ENCODE measurements at places on chromosomes 12 and 14.

DNA sequence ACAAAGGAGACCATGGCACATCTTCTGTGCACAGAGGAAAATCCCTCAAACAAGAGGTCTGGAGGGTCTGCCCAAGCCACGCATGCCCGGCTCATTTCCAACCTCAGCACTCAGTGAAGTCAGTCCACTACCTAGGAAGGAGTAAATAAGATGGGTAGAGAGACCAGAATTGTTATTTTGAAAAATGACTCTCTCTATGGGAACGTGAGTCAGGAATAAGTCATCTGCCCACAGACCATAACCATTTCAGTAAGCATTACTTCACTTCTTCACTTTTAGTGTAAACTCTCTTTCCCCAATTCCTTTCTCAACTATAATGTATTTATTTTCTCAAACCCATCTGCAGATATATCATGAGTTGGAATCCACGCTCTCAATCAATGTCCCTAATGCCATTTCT is 1039.9 kb upstream of the USP15 start:
- no peak for DNase-seq

DNA sequence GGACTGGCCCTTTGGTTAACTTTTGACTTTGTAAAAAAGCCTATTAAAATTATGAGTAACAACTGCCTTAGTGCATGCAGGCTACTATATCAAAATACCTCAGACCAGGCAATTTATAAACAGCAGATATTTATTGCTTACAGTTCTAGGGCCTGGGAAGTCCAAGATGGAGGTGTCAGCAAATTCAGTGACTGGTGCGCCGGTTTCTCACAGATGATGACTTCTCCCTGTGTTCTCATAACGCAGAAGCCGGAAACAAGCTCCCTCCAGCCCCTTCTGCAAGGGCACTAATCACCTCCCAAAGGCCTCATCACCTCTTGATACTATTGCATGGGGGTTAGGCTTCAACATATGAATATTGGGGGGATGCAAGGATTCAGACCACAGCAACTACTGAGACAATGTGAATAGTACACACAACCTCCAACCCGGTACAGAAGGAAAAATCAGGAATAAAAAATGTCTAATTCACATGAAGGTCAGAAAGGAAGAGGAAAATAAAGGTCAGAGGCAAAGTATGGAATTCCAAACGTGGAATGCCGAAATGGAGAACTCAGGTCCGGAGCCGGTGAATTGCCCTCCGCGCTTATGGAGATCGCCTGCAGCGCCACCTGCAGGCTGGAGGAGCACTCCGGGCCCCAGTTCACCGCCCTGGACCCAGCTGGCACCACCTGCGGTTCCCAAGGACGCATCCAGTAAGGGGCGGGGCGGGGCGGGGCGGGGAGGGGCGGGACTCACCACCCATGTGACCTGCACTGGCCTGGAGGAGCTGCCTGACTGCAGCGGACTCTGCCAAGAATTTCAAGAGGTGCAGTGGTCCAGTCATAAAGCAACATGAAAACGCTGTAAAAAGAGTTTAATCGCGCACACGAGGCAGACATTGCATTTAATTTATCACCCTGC is 203.4 kb downstream of the KIF26A start:
- no peak for DNase-seq

DNA sequence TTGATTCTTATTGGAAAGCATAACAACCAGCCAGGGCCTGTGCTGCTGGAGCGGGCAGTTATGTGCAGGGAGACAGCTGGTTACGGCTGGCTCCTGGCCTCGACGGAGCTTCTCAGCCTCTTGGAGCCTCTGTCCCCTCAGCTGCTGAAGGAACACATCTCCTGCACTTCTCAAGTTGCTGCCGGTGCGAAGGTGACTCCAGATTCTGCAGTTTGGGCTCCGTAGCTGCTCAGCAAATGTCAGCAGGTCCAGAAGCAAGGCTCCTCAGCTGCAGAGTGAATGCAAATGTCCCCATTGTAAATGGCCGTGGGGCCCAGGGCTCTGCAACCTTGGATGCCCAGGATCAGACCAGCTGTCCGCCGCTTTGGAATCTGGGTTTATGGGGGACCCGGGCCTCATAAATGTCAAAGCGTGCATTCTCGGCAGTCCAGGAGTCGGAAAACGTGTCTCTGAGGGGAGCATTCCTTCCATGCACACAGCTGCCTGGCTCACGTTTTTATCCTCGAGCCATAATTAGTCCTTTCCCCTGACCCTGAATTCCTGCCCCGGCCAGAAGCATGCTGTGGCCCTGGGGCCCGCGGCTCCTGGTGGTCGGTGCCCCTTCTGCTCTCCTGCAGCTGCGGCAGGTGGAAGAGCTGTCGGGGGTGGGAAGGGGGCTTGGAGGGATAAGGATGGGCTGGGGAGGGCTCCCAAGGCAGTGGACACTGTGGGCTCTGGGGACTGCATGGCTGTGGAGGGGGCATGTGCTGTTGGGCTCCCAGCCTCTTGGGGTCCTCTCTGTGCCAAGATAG is 106.0 kb downstream of the KIF26A start:
- DNase-seq, result no peak

DNA sequence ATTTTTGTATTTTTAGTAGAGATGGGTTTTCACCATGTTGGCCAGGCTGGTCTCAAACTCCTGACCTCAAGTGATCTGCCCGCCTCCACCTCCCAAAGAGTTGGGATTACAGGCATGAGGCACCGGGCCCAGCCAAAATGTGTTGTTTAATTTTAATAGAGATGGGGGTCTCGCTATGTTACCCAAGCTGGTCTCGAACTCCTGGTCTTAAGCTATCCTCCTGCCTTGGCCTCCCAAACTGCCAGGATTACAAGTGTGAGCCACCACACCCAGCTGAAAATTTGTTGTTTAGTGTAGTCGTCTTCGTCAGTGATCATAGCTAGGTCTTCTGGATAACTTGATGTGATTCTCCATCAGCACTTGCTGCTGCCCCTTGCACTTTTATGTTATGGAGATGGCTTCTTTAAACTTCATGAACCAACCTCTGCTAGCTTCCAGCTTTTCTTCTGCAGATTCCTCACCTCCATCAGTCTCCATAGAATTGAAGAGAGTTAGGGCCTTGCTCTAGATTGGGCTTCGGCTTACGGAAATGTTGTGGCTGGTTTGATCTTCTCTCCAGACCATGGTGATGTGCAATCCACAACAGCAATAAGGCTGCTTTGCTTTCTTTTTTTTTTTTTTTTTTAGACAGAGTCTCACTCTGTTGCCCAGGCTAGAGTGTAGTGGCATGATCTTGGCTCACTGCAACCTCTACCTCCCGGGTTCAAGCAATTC is 13.0 kb downstream of the ISCU start:
- DNase-seq, result no peak

GRCh38 chr14:45664668-45665356 is 411.8 kb upstream of the MIS18BP1 start:
- DNase-seq, result no peak

DNA sequence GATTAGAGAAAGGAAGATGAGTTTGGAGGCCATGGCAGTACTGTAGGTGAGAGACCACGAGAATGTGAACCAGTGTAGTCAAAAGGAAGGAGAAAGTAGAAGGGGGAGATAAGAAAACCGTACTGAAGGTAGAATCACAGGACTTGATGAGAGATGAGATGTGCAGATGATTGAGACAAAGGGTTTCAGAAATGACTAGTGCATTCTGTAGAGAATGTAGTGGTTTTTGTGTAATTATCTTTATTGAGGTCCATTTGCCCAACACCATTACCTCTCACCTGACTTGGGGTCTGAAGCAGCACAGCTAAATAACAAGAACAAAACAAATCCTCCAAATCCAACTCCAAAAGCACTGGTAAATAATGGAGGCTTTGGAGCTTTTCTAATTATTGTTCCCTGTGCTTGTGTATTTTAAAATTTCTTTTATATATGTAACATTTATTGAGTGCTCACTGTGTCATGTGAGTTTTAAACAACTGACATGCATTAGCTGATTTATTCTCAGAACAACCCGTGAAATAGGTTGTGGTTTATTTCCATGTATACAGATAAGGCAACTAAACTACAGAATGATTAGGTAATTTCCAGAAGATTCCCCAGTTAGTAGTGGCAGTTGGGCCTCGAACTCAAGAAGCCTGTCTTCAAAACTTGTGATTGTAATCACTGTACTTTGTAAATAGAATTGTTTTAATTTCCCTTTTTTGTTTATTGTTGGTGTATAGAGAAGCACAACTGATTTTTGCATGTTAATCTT is 390.0 kb downstream of the AEBP2 start:
- no peak for DNase-seq

GRCh38 chr12:85509857-85510256 is 229.8 kb downstream of the ALX1 start:
- no peak for DNase-seq

- DNase-seq, result no peak
Measured at GRCh38 chr12:47881826-47882427, 22.9 kb downstream of the VDR start.
